ENCODE measurements at places on chromosomes 12 and 14.

DNA sequence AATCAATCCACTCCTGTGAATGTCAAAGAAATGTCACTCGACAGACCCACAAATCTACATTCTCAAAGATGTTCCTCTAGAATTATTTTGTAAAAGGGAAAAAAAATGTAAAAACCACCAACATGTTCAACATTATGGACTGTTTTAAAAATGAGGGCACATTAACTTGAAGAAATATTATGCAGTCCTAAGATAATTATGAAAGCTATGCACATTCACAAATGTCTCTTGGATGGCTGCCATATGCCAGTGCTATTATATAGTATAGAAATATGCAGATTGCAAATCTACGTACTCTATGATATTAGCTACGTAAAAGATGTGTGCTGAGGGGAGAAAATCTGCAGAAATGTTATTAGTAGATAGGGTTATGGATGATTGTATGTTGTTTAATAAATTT lies 334.2 kb downstream of the BMP4 start:
- DNase-seq = no peak

DNA sequence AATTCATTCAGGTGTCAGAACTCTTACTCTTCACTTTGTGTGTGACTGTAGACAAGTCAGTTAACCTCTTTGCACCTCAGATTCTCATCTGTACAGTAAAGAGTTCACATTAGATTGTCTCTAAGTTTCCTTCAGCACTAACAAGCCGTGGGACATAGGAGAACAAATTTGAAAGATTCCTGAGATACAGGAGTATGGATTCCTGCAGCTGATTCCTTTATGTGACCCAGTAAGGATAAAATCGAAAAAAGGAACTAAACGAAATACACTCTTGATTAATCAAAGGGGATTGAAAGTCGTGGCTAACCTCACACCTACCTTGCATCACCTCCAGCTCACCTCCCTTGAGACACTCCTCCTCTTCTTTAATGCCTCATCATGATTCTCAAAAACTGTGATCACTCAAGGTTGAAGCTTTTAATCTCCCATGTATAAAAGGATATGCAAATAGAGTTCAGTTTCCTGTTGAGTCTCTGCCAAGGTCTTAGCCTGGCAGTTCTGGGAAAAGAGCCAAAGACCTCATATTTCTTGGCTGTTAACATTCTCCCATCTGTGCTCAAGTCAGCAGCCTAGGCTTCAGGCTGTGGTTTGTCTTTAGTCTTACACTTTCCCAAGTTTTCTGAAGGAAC lies 156.6 kb downstream of the DAD1 start:
- DNase-seq = peak; percentile 78

DNA sequence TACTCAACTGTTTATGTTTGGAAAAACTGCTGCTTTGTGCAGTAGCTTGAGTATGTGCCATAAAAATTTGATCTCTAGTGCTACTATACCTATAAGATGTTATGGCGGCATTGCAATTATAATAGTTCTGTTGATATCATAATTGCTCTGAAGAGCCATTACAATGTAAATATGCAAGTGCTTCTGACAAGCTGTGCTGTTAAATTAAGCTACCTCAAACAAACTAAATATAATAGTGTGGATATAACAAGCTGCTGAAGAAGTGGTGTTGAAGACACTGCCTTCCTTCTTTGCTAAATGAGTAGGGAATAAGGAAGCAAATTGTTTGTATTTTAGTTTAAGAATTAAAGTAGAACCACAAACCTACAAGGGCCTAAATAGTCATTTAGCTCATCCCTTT lies 301.0 kb upstream of the MIS18BP1 start:
- DNase-seq = no peak

GRCh38 chr14:101980700-101981099 lies 16.3 kb downstream of the DYNC1H1 start:
- DNase-seq = no peak

Data from AML-193 (cell line).